Upper lobe of right lung (tissue), 1 donor: ENCODE measurements at places on chromosomes 12 and 14.

GRCh38 chr14:93964281-93964680, 12.1 kb downstream of the ASB2 start:
- no peak for DNase-seq

DNA sequence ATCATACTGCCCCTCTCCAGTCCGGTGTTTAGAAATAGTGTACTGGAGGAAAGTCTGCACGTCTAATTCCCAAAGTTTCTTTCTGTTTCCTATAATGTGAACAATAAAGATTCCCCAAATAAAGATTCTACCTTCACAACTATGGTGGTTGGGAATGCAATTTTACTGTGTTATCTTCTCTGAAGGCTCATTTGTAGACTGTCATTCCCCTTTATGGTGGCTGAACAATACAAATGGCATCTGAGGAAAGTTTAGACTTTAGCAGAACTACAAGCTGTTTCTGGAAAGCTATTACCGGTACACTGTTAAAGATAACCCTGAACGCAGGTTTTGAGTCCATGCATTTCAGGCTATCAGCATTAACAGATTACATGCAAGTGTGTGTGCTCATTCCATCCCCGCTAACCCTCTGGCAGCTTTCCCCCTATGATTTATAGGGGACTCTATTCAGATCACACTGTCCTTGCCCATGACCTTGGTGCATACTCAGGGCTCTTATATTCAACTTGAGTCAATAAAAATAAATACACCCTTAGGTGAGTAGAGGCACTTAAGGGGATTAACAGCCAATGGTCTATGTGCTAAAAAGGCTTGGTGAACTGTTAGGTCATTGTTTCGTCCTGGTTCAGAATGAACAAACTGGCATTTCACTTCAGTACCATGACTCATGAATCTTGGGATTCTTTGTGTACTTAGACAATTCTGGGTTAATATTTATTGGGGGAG, 60.7 kb upstream of the PYGL start:
- DNase-seq = no peak

GRCh38 chr12:1189163-1189562, 198.1 kb downstream of the ERC1 start:
- DNase-seq = no peak

DNA sequence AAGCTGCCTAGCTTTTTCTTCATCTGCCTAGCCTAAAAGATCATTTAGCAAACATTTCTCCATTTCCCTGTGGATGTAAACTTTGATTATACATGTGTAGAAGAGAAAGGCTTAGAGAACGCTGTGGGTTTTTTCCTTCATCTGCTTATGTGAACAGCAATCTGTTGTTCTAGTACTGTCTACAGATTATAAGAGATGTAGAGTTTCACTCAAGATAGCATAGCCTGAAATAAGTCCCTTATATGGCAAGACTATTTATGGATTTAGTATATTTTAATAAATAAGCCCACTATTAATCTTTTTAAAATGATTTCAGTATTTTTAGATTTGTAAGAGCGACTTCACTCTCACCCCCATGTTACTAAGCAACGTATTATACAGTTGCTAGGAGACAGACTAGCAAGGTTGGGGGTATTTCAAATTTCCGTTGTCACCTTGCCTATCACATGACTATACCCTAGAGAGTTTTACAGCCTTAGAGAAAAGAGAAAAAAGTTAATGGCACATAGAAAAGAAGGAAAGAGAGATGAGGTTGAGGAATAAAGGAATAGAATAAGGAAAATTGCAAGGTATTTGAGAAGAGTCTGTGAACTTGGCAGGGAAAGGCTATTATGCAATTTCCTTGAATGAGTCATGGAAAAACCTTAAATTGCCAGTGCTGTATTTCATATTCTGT, 12.2 kb upstream of the TUBA1A start:
- no peak for DNase-seq

GRCh38 chr12:45989721-45990467, 480 bp downstream of the SCAF11 start:
- DNase-seq = peak; percentile 87

DNA sequence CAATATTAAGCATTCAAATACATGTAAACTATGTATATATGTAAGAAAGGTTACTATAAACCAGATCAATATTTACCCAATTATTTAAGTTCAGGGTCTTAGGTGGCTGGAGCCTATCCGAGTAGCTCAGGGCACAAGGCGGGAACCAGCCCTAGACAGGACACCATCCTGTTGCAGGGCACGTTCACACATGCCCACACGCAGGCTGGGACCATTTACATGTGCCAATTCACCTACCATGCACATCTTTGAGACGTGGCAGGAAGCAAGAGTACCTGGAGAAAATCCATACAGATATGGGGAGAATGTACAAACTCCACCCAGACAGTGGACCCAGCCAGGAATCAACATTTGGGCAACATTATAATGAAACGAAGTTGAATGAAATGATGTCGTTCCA, 263.0 kb upstream of the E2F7 start:
- DNase-seq = no peak

DNA sequence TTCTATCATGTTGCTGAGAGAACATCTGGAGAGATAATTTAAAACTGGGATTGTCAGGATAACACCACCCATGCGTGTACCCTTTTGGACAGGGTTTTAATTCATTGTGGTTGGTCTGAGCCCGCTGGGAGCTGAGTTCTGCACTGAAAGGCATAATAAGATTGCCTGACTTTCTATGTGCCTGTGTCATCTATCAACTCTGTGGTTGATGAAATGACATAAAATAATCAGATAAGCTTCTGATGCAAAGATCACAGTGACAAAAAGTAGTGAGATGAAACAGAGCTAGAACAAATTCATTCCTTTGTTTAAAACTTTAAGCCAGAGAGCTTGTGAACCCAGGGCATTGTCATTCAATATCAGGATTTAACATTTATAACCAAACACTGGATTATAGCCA, 98.7 kb downstream of the BBS10 start:
- no peak for DNase-seq

DNA sequence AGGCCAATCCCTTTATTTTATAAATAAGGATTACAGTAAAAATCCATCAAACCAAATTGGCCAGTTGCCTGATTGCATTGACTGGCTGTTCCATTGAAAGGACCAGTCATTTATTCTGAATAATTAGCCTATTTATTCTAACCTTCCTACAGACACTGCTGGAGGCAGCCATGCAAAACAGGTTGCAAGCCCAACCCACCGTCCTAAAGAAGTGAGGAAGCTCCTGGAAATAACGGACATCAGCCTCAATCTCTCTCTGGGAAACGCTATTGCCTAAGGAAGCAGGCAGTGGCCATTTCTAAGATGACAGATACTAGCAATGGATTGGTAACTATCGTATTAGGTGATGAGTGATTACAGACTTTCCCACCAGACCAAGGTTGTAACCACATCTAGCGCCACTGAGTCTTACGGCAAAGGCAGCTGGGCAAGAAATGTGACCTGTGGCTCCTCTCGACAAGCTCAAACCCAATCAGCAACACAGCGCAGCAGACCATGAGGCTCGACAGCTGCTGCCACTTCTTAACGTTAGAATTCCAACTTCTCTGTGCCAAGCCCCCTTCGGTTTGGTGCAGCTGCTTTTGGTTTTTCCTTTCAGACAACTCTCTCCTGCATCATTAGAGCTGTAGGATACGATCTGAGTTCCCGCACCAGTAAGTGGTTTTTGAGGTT, 134.2 kb downstream of the KCNK10 start:
- no peak for DNase-seq
